ENCODE measurements at places on chromosomes 11 and 22.

- no peak for DNase-seq
These were observed 1.1 kb downstream of the NPAT start for GRCh38 chr11:108221371-108221770.

- no peak for DNase-seq
These were observed 75.3 kb downstream of the PDE2A start for GRCh38 chr11:72598906-72599305.

GRCh38 chr11:23453522-23453921, 593.2 kb upstream of the CCDC179 start:
- no peak for DNase-seq

DNA sequence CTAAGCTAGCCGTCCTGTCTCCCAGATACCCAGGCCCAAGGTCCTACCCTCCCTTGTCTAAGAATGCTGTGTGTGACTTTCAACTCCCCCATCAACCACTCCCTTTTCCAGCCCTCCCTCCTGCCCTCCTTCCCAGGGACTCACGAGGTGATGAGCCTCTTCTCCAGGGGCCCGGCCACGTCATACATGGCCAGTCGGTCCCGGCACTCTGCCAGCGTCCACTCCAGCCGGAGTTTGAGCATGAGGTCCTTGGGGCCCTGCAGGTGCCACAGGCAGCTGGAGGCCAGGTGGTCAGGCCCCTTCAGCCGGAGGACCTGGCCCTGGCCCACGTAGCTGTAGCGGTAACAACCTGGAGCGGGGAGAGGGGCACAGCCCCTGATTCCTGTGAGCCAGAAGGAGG, 20.1 kb downstream of the TMPRSS6 start:
- DNase-seq: no peak

DNA sequence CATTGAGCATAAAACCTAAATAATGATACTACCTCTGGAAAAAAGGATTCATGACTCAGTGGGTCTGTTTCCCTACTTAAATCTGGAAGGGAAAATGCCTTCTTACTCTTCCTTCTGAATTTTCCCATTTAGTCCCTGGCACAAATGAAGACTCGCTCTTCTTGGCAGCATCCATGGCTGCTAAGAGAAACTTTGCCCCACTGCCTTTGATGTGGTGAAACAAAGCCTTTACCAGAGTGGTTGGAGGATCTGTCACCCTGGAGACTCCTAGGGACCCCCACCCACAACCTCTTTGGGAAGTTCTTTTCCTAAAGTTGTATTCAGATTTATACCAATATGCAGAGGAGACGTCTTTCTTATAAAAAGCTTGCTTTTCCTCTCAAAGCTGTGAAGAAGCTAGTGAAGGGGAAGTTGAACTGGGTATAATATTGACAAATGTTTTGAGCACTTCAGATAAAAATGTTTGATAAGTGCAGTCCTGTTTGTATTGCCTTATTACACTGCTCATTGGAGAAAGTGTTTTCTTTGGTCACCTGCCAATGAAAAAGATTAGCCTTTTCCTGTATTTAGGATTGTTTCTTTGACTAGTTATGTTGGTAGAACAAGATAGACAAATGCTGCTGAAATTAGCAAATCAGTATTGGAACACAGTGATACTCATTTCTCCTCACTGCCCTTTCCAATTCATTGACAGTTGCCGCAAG, 77.3 kb downstream of the ARFGAP2 start:
- DNase-seq: no peak

GRCh38 chr22:39545386-39546365, 13.1 kb upstream of the RPS19BP1 start:
- peak; percentile 58 for DNase-seq
